ENCODE measurements at places on chromosomes 16 and 17. TPM values are rescaled to one million over a fixed set of nuclear protein-coding genes. Genes with fewer than 3 reads are reported as not detected.

DNA sequence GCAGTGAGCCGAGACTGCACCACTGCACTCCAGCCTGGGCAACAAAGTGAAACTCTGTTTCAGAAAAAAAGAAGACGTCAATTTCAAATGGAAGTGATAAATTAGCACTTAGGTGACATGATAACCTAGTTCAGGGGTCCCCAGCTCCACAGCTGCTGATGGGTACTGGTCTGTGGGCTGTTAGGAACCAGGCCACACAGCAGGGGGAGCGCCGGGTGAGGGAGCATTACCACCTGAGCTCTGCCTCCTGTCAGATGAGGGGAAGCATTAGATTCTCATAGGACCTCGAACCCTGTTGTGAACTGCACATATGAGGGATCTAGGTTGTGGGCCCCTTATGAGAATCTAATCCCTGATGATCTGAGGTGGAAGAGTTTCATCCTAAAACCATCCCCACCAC, 253.0 kb downstream of the FOXL1 start:
- H3K36me3 ChIP-seq: no peaks in the 10 kb centered on the region
- no peaks in the 10 kb centered on the region for H3K4me1 ChIP-seq
- H3K27me3 ChIP-seq: peaks cover 46% of the 10 kb centered on the region
- H3K4me3 ChIP-seq: no peak overlapping the region
- H3K27ac ChIP-seq: no peak overlapping the region

- H3K27me3 ChIP-seq: peaks cover 23% of the 10 kb centered on the region
- no peaks in the 10 kb centered on the region for H3K36me3 ChIP-seq
- no peak overlapping the region for H3K4me3 ChIP-seq
- peaks cover 14% of the 10 kb centered on the region for H3K4me1 ChIP-seq
- no peak for DNase-seq
- H3K27ac ChIP-seq: no peak overlapping the region
Measured at GRCh38 chr16:89043636-89044417, 49.8 kb upstream of the ACSF3 start.

DNA sequence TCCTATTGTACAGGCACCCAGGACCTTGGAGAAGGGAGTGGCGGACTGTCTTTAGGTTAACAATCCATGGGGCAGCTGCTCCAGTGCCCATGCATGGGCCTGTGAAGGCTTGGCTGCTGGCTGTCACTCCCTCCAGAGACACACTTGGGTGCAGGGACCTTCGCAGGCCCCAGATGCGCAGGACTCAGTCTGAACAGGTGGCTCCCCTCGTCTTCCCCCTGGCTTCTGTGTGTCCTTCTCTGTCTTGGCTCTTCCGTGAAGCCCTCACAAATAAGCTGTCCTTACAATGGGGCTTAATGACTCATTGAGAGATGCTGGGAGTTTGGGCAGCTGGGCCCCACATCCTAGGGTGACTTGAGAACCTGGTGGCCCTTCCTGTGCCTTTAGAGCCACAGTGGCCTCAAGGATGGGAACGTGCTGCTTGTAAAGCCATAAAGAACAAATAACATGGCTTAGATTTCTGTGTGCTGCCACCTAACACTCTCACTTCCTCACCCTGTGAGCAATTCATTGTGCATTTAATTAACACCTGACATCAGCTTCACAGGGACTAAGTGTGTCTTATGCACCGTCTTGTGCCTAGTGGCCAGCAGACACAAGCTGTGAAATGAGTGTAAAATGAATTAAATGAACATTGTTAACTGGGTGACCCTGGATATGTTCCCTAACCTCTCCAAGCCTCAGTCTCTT, 340.7 kb downstream of the SNX29 start:
- H3K27ac ChIP-seq: no peak overlapping the region
- no peaks in the 10 kb centered on the region for H3K36me3 ChIP-seq
- H3K4me1 ChIP-seq: no peaks in the 10 kb centered on the region
- no peak overlapping the region for H3K4me3 ChIP-seq
- no peaks in the 10 kb centered on the region for H3K27me3 ChIP-seq

GRCh38 chr17:83037874-83038165, 41.6 kb upstream of the METRNL start:
- no peaks in the 10 kb centered on the region for H3K4me1 ChIP-seq
- H3K27ac ChIP-seq: no peak overlapping the region
- peaks cover 11% of the 10 kb centered on the region for H3K36me3 ChIP-seq
- H3K4me3 ChIP-seq: no peak overlapping the region

GRCh38 chr16:13936596-13937081, 16.7 kb downstream of the ERCC4 start:
- no peaks in the 10 kb centered on the region for H3K27me3 ChIP-seq
- peak; percentile 19 for DNase-seq
- no peaks in the 10 kb centered on the region for H3K4me1 ChIP-seq
- no peak overlapping the region for H3K27ac ChIP-seq
- peaks cover 15% of the 10 kb centered on the region for H3K36me3 ChIP-seq

DNA sequence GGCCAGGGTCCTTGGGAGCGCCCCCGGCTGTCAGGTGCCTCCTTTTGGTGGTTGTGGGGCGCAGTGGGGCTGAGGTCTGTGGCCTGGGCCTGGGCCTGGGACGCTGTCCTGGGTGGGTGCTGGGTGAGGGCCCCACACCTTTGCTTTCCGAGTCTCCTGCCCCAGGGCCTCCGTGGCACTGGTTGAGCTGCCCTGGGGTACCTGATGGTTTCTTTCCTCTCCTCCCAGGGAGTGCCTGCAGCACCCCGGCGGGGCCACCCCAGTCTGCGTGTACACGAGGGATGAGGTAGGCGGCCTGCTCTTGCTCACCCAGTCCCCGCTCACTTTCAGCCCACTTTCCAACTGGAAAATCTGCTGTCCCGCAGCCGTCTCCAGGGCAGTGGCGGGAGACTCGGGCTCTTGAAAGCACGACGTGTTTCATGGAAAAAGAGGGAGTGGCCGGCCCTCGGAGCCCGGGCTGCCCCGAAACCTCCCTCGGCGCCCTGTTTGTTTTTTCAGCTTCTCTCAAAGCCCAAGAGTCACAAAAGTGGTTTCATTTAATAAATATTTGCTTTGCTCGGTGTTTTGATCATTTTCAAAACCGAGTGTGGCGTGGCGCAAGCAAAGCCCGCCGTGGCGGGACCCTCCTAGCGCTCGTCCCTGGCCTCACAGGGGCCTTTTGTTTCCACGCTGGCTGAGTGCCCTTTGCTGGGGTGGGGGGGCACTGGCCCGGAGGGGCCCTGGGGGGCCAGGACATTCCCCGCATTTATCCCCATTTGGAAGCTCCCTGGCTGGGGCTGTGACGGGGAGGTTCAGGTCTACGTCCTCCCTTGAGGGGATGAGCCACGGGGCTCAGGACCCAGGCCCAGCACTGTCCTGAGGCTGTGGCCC, 17.4 kb downstream of the ASPSCR1 start:
- no peak overlapping the region for H3K4me3 ChIP-seq
- H3K27ac ChIP-seq: no peak overlapping the region
- H3K27me3 ChIP-seq: no peaks in the 10 kb centered on the region
- H3K36me3 ChIP-seq: no peaks in the 10 kb centered on the region

GRCh38 chr17:61009663-61010062, 332.0 kb downstream of the BCAS3 start:
- no peaks in the 10 kb centered on the region for H3K4me1 ChIP-seq
- H3K36me3 ChIP-seq: no peaks in the 10 kb centered on the region
- no peaks in the 10 kb centered on the region for H3K27me3 ChIP-seq
- DNase-seq: no peak
- H3K4me3 ChIP-seq: no peak overlapping the region
- no peak overlapping the region for H3K27ac ChIP-seq

DNA sequence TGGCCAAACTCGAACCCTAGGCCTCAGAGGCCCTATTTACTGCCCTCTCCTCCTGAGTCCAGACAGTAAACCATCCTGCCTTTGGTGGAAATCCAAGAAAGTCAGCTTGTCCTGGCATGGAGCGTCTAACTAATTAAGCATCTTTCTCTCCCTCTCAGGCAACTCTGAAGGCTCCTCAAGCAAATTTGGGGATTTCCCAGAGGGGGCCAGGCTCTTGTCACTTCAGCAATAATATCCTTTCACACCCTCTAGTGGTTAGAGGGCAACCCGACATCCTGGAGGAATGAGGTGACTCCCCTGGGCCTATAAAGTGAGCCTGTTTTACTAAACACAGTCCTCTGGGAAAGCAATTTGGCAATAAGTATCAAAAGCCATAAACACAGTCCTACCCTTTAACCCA, 60.4 kb downstream of the NOG start:
- no peaks in the 10 kb centered on the region for H3K27me3 ChIP-seq
- H3K27ac ChIP-seq: no peak overlapping the region
- no peak overlapping the region for H3K4me3 ChIP-seq
- H3K36me3 ChIP-seq: no peaks in the 10 kb centered on the region

GRCh38 chr16:17585449-17586074, 114.8 kb upstream of the XYLT1 start:
- no peak for DNase-seq
- H3K27me3 ChIP-seq: no peaks in the 10 kb centered on the region
- H3K4me1 ChIP-seq: no peaks in the 10 kb centered on the region
- no peak overlapping the region for H3K27ac ChIP-seq

GRCh38 chr17:36212966-36213365, 2.1 kb downstream of the CCL4L2 start:
- no peaks in the 10 kb centered on the region for H3K36me3 ChIP-seq
- no peak overlapping the region for H3K4me3 ChIP-seq
- H3K4me1 ChIP-seq: no peaks in the 10 kb centered on the region
- H3K27me3 ChIP-seq: no peaks in the 10 kb centered on the region
- DNase-seq: no peak
- H3K27ac ChIP-seq: no peak overlapping the region

DNA sequence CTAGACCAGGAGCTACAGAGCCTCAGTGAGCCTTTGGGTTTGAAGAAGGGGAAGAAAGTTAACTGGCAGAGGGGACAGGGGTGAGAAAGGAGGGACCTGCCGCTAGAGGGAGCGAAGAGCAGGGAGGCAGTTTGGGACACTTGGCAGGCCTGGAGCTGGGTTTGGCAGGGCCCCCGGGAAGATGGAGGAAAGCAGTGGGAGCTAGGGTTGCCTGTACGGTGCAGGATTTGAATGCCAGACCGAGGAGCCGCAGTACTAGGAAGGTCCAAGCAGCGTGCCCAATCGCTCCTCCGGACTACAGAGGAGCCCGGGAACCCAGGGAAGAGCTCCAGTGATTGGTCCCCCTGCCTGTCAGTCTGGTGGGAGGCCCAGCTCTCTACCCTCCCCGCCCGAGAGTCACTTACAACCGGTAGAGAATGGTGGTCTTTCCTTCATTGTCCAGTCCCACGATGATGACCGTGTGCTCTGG, 1.3 kb downstream of the ARL5C start:
- H3K36me3 ChIP-seq: no peaks in the 10 kb centered on the region
- H3K4me1 ChIP-seq: no peaks in the 10 kb centered on the region
- DNase-seq: peak; percentile 82
- H3K4me3 ChIP-seq: peak overlapping the region; percentile 47

BAHCC1 gene
- total RNA-seq: 74.2 TPM

All from A673 (cell line).